ENCODE measurements at places on chromosomes 16 and 17. TPM values are rescaled to one million over a fixed set of nuclear protein-coding genes. Genes with fewer than 3 reads are reported as not detected.
A peak's percentile ranks its signal among the peaks of the same experiment; 100 is the strongest.

The HOXB4 gene
- 0.22 TPM for total RNA-seq

The SNX20 gene
- total RNA-seq, result not detected

The CA5A gene
- not detected for total RNA-seq

The TPPP3 gene
- not detected for total RNA-seq

The TEX14 gene
- 0.29 TPM for total RNA-seq

DNA sequence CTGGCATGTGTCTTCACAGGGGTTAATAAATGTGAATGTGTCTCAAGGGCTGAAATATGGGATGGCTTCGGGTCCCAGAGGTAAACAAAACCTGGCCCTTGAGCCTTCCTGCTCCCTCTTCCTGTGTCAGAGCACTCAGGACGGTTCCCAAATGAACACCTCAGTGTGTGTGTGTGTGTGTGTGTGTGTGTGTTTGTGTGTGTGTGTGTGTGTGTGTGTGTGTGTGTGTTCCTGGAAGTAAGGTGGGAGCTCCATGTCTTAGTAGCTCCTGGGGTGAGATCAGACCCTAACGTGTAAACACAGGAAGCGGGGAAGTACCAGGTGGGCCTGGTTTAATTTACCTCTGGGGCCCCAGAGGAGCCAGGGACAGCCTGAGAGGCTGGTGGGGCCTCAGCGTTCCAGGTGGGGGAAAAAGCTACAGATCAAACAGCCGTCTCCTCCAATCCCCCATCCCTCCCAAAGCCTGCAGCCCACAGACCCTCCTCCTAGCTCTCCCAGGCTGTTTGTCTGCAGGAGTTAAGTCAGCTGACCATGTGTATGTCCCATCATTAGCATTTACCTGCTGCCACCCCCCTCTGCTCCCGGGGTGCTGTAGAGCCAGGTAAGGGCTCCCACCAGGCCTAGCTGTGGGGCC lies 6.1 kb downstream of the KIF19 start:
- DNase-seq, result no peak

DNA sequence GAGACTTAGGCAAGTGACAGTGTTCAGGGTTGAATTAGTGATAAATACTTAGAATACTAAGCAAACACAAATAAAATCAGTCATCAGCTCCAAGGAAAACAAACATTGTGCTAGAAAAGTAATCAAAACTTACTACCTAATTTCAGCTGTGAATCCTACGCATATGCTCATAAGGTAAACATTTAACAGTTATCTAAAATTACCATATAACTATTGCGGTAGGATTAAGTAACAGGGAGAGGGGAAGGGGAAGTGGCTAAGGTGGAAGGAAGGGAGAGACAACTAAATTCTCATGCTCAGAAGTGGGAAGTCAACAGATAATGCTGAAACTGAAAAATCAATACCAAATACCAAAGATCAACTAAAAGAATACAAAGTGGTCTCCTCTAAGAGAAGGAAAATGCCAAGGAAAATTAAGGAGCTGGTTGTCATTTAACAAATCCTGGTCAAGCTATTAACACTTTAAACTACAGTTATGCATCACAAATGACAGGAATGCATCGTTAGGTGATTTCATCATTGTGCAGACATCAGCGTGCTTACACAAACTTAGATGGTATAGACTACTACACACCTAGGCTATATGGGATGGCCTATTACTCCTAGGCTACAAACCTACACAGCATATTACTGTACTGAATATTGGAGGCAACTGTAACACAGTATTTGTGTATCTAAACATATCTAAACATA lies 20.0 kb downstream of the USP32 start:
- peak; percentile 57 for DNase-seq

DNA sequence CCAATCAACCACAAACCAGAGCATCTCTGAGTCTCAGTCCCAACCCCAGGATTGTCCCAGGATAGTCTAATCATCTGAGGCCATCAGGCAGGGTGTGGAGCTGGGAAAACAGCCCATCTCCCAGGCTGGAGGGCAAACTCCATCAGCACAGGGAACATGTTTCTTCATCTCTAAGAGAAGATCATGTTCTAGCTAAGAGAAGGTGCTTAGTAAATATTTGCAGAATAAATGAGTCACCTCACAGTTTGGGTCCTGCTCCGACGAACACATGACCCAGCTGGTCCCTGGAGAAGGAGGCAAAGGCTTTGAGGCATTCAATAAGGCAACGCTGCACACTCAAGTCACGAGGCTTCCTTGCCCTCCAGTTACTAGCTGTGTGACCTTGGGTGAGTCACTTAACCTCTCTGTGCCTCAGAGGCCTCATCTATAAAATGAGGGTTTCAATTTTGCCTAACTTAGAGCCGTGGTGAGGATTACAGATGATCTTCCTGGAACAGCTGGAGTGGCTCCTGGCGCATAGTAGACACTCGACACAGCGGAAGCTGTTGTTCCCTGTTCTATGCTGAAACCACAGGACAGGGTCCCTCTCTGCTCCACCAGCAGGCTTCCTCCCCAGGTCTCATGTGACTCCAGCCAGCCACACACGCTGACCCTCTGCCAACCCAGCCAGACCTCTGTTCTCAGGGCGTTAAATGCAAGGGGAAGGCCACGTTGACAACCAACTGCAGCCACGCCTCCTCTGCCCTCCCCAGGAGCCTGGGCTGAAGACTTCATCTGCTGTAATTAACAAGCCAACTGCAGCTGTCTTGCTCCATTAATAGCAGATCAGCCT lies 10.3 kb upstream of the RPL38 start:
- peak; percentile 73 for DNase-seq

DNA sequence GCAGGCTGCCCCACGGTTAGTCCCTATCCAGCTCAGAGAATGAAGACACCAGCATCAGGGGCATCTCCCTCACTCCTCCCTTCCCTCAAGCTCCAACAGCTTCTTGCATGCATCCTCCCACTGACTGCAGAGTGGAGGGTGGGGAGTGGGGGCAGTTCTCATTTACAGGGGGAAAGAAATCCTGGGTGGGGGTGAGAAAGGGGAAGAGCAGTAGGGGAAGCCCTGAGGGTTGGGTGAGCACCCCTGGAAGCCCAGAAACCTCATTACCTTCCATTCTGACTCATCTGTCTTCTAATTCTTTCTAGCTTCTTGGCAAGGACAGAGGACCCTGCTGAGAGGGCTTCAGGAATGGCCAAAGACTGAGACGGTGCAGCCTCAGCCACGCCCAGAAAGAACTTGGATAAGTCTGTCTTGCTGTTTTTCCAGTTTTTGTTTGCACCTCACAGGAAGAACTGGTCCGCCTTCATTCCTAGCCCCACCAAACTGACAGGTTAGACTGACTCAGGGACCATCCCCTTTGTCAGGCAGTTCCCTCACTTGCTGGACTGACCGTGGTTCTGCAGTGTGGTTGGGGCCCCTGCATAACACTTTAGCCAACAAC lies 52.5 kb upstream of the WSB1 start:
- peak; percentile 95 for DNase-seq

- DNase-seq, result peak; percentile 72
Measured at GRCh38 chr17:55348749-55349354, 72.8 kb downstream of the MMD start.

- no peak for DNase-seq
Measured at GRCh38 chr16:11301645-11302501, 20.7 kb upstream of the PRM1 start.

DNA sequence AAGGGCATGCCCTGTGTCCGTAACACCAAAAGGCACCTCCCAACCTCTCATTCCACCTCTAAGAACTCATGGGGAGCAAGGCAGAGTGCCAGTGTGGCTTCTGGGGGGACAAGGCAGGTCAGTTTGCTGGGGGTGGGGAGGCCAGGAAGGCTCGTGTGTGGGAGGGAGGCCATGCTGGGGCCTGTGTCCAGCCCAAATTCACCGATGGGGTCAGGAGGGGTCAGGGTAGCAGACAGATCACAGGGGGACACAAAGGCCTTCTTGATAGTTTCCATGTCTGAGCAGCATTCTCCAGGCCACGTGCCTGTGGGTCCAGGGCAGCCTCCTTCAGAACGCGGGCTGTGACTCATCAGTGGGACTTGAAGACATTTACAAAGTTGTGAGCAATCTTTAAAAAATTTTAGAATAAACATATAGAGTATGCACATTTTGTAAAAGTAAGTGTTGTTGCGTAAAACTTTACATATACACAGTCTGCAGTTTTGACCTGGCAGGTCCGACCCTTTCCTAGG lies 20.9 kb downstream of the SPACA3 start:
- peak; percentile 85 for DNase-seq

- no peak for DNase-seq
Measured at GRCh38 chr17:12472252-12473173, 193.2 kb upstream of the MYOCD start.

DNA sequence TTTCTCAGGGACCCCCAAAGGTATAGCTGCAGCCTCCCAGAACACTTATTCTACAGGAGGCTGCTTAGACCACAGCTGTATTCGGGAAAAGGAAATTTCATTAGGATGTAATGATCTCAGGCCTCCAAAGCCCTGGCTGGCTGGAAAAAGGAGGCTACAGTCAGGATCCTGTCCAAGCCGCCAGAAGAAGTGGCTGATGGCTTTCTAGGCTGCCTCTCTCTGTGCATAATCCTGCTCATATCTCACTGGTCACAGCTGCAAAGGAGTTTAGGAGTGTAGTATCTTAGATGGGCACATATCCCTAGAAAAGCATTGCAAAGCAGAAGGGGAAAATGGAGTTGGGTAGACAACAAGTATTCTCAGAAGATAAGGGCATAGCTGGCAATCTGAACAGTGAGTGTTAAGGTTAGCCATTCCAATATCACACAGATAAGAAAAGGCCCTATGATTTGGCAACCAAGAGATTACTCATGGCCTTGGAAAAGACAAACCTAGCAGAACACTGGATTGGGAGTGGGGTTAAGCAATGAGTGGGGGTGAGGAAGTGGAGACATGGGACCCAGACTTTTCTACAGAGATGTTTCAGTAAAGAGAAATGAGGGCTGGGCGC lies 26.0 kb upstream of the PRKCA start:
- no peak for DNase-seq

- DNase-seq, result no peak
Measured at GRCh38 chr17:80137131-80137530, 9.8 kb downstream of the EIF4A3 start.

DNA sequence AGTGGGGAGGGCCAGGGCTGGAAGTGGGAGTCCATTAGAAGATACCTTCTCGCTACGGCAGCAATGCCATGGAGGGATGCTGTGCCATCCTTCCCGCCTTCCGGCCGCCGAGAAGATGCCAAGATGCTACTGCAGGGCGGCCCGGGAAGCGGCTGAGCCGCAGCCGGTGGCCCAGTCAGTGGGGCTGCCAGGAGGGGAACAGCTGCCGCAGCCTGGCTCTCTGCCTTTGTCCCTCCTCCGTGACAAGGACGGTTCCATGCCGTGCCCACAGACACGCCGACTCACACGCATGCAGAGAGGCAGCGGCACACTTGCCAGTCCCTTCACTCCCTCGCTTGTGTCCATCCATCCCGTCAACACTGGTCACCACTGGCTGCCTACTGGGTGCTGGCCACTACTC lies 20.2 kb upstream of the NCBP3 start:
- no peak for DNase-seq

DNA sequence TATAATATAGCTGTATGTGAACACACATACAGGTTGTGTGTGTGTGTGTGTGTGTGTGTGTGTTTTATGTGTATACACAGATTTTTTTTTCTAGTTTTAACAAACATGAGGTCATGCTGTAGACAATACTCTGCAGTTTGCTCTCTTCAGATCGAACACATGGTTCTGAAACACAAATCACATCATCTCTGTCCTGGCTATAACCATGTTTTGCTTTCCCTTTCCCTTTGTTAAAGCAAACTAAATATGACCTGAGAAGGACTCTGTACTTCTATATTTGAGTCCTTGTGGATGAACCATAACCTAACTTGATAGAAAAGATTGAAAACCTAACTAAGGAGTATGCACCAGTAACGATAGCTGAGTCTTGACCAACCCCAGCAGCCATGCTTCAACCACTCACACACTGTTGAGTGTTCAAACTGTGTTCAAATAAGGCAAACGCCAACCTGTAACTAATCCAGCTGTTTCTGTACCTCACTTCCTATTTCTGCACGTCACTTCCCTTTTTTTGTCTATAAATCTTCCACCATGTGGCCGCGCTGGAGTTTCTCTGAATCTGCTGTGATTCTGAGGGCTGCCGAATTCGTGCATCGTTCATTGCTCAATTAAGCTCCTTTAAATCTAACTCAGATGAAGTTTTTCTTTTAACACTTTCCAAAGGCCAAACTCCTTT lies 303.8 kb downstream of the HS3ST3B1 start:
- DNase-seq, result no peak

- no peak for DNase-seq
Measured at GRCh38 chr16:3761375-3762106, 44.2 kb upstream of the TRAP1 start.

GRCh38 chr17:80862481-80862961 lies 129.1 kb upstream of the CHMP6 start:
- no peak for DNase-seq

DNA sequence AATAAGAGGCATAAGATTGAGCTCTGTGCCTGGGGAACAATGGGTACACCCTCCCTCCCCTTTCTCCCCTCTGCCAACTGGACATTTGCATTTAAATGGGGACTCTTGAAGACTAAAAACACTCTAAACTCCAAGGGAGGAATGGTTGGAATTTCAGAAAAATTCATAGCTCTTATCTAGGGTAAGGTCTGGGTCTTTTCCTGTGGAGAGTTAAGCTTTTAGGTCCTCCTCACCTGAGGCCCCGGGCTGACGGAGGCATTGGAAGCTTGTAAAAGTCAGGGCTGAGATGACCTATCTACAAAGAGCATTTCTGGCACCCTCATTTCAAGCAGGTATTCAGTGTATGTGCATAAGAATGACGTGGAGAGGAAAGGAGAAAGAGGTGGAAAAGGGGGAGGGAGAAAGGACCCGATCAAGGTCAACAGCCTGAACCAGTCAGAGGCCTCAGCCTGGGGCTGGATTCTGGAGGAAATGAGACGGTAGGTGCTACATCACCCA lies 78.0 kb downstream of the RAP1GAP2 start:
- DNase-seq, result peak; percentile 50

GRCh38 chr17:17141860-17142552 lies 64.1 kb downstream of the PLD6 start:
- DNase-seq, result no peak

DNA sequence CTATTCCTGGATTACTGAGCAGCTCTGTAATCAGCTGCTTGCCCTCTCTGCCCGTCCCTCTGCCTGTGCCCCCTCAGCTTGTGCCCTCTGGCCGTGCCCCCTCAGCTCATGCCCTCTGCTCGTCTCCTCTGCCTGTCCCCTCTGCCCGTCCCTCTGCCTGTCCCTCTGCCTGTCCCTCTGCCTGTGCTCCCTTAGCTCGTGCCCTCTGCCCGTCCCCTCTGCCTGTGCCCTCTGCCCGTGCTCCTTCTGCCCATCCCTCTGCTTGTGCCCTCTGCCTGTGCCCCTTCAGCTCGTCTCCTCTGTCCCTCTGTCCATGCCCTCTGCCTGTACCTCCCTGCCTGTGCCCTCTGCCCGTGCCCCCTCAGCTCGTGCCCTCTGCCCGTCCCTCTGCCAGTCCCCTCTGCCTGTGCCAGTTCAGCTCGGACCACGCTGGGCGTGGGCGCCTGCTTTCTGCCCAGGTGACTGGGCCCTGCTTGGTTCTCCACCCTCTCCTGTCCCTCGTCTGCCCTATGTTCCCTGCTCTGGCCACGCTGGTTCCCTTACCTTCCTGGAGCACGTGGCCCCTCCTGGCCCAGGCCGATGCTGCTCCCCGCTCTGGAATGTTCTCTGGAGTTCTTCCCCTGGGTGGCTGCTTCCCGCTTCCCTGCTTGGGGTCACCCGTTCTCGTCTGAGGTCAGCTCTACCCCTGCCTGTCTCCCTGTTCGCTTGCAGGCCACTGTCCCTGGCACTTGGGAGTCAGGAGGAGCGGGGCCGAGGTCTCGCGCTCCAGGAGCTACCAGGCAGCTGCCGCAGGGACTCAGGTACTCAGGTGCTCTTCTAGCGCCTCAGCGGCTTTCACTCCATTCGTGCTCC lies 63.9 kb downstream of the BANP start:
- no peak for DNase-seq

- peak; percentile 91 for DNase-seq
Measured at GRCh38 chr17:64420143-64420670, 28.7 kb upstream of the MILR1 start.
